NCI-H1417 (cell line): ENCODE measurements at places on chromosomes 12 and 14.

GRCh38 chr12:8911606-8912268 lies 2.6 kb upstream of the PHC1 start:
- DNase-seq, result no peak

DNA sequence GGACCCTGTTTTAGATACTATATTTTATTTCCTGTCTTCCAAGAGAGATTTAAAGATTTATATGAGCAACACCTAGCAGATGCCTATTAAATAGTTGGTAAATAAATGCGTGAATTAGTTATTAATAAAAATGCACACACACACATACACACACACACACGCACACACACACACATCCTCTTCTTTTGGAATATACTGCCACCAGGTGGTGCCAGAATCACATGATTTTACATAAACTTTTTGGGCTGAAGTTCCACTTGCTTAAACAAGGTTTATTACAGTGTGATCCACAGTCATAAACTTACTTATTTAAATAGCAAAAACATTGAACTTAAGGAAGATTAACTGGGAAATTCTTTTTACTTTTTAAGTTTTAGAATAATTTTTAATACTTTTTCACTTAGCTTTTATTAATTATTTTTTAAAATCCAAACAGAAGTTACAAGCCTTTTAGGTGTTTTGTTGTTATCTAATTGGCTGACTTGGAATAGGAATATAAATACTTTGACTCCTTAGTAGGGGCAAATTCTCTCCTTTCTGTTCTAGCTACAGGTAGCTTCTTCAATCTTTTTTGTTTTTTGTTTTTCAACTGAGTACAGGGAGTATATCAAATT lies 17.5 kb downstream of the RAD51B start:
- DNase-seq, result peak; percentile 78

DNA sequence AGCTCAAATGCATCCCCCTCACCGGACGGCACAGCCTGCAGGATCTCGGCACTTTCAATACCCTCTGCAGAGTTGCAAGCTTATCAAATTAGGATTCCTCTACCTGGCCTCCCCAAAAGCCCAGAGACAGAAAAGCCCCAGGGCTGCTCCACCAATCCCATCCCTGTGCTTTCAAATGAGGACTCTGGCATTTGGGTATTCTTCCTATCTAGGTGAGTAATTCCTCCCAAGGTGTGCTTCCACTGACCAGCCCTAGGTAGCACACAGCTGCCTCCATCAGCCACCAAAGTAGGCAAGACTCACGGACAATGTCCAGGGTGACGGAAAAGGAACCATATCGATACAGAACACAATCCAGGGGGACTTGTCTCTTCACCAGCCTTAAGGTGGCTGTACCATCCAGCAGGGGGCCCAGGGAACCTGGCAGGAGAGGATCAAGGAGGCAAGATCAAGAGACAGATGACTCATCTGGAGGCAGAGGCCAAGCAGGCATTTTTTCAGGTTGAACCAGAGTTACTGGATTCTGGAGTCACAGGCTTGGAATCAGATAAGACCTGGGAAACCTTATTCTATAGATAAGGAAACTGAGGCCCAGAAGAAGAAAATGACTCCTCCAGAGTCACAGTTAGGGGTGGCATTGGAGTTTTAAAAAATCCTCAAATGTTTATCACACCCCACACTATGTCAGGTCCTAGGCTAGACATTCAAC lies 9.9 kb downstream of the PMEL start:
- DNase-seq, result no peak

- no peak for DNase-seq
Observed at GRCh38 chr12:8648576-8649205, 13.9 kb downstream of the MFAP5 start.

GRCh38 chr12:19916196-19916753 lies 452.1 kb upstream of the PDE3A start:
- DNase-seq, result peak; percentile 56

- peak; percentile 38 for DNase-seq
Observed at GRCh38 chr12:49019443-49020324, 1.1 kb upstream of the PRKAG1 start.

DNA sequence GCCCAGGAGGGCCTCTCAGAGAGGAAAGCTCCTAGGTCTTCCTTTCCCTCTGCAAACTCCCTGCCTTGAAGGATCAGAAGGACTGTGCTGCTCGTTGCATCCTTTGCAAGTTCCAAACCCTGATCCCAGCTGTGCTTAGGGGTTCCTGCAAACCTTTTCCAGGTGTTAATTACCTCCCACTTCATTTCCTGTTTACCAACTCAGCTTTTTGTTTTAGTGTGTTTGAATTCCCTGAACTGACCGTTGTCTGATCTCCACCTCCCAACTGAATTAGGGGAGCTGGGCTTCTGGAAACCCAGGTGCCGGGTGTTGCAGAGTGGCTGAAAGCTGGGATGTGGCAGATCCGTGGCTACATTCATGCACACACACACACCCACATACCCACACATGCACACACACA lies 20.6 kb upstream of the BDKRB1 start:
- no peak for DNase-seq

- DNase-seq, result no peak
Observed at GRCh38 chr12:33245434-33245833, 194.2 kb downstream of the SYT10 start.
